CD4-positive, alpha-beta T cell treated with Interleukin-2 at 100 ng/mL for 4 hours (primary cell): ENCODE measurements at places on chromosomes 13 and 19.
A peak's percentile ranks its signal among the peaks of the same experiment; 100 is the strongest.

DNA sequence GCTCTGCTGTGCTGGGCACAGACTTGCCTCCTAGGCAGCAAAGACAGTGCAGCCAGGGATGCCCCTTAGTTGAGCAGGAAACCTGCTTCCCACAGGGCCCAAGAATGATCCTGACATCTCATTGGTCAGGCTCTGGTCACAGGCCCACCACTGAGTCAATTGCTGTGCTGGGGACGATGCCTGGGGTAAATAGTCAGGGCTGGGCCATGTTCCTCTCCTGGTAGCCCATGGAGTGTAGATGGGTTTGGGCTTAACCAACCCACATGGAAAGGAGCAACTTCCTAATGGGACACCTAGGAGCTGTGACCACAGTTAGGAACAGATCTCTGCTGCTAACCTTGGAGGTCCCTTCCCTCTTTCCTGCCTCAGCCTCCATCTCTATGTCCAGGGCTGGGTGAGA, 212.5 kb upstream of the ZNF536 start:
- no peak for DNase-seq

GRCh38 chr13:31945202-31945961, 86.2 kb upstream of the FRY start:
- no peak for DNase-seq

DNA sequence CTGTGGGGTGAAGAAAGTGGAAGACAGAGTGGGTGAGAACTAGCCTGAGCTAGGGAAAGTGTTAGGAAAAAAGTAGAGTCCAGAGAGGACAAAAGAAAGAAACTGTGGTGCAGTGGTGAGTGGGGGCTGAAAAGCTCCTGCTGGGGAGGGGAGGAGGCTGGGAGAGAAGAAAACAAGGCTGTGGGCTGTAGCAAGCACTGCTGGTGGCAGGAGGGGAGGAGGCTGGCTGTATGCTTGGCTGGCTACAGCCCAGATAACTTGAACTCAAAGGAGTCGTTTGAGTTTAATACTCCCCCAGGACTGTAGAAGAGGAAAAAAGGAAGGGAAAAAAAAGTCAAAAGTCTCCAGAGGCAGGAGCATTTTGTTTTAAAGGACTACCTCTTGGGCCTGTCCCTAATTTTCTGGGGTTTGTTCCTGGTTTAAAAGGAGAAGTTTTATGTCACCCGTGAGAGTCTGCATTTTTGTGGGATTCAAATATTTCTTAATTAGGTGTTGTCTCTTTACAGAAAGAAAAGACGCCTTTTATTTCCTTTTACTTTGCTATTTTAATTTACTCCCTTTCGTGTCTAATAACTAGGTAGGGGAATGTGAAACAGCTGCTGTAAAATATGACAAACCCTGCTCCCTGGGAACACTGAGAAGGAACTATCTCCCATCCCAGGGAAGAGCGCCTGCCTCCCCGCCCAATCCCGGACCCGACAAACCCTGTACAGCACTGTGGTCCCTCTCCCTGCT, 21.7 kb downstream of the ZIC5 start:
- no peak for DNase-seq

GRCh38 chr13:80164462-80164861, 176.5 kb downstream of the SPRY2 start:
- DNase-seq, result no peak

DNA sequence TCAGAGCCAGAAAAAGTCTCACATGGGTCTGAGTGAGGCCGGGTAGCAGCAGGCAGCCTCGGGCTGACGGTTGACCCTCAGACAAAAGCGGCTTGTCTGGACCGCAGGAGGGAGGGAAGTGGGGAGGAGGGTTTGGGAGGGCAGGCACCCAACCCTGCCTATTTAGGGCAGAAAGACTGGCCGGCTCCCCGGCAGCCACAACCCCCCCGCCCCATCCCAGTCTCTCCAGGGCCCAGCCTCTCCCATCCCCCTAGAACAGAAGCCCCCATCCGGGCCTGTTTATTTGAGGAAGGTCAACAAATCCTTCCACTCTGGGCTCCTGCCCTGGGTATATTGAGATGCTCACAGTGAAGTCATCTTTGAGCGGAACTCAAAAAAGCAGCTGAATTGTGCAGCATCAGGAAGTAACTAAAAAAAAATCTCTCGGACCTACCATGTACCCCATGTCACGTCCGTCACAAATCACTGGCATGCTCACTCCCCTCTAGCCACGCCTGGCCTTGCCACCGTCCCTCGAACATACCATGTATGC, 6.3 kb downstream of the DACT3 start:
- DNase-seq, result no peak

DNA sequence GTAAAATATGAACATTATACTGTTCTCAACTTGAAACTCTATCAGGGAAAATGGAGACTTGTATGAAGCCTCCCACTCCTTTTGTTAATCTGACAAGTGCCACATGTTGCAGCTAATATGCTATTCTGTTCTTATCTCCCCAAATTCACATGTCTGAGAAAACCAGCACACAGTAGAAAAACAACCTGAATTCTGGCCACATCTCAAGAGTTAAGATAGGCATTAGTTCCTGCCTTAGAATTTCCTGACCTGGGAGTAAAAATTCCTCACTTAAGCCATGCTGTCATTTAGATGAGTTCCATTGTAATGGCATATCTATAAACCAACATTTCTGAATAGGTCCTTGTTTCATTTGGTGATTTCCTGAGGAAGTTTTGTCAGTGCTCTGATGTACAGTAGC, 1098.5 kb downstream of the EFNB2 start:
- no peak for DNase-seq

DNA sequence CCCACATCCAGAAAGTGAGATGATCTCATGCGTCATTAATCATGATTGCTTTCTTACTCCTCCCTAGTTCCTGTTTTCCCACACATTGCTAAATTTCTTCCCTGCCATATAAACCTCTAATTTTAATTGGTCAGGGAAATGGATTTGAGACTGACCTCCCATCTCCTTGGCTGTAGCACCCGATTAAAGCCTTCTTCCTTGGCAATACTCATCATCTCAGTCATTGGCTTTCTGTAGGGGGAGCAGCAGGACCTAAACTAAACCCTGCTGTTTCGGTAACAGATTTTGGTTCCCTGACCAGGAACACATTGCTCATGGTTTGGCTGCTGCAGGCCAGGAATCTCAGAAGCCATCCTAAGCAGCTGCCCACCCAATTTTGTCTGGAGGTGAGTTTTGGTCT, 61.7 kb downstream of the SPRYD7 start:
- no peak for DNase-seq

DNA sequence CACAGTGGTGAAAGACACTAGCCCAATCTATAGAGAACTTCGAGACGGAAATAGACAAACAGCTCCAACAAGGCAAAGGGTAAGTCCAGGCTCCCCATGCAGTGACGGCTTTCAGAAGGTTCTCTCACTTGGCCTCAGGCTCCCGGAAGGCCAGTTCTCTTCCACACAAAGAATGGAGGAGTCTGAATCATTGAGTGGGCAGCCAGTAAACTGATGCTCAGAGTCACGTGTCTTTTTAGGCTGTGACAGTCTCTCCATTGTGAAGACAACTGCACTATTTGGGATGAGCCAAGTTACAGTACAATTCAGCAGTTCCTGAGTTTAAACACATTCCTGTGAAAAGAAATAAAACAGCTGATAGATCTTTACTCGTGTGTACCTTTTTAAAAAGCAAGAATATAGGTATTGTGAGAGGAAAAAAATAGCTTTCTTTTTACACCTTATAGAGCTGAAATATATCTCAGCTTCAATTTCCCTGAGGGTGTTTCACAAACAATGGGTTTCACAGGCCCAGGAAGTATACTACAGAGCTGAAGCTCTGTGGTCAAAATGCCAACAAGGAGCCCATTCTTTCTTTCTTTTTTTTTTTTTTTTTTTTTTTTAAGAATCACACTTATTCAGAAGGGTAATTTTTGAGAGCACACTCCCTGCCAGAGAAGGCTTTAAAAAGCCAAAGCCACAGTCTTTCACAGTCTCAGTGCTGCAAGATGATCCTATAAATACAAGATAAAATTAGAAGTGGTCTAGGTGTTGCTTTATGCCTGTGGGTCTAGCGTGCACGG, 135.1 kb downstream of the FREM2 start:
- no peak for DNase-seq

DNA sequence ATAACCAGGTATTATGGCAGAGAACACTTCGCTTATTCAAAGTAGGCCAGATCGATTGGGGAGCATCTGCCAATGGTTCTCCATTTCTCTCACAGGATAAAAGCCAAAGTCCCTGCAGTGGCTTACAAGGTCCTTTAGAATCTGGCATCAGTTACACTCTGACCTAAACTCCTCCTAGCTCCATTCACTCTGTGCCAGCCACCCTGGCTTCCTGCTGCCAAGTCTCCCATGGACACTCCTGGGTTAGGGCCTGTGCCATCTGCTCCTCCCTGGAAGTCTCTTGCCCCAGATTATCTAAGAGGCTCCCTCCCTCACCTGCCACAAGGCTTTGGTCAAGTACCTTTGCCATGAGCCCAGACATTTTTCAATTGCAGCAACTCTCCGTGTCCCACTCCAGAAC, 649.2 kb downstream of the DACH1 start:
- DNase-seq, result no peak

- no peak for DNase-seq
These were observed 1.7 kb upstream of the ZNF507 start for GRCh38 chr19:32343550-32344262.

DNA sequence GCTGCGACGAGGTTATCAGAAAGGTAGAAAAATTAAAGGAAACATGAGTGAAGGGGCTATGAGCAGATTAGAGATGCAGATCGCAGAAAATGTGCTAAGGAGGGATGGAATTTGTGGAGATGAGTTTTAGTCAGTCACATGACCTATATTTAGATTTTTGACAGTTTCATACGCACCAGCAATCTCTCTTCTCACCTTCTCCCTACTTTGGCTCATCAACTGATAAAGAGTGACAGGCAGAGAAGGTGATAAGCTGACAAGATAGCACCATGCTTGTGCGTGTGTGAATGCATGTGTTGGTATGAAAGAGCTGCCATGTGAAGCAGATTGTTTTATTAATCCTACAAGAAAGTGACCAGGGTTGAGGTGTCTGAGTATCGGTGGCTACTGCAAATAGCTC, 252.6 kb downstream of the RAP2A start:
- no peak for DNase-seq

- DNase-seq, result no peak
These were observed 543 bp downstream of the PSMC4 start for GRCh38 chr19:39971380-39972035.

DNA sequence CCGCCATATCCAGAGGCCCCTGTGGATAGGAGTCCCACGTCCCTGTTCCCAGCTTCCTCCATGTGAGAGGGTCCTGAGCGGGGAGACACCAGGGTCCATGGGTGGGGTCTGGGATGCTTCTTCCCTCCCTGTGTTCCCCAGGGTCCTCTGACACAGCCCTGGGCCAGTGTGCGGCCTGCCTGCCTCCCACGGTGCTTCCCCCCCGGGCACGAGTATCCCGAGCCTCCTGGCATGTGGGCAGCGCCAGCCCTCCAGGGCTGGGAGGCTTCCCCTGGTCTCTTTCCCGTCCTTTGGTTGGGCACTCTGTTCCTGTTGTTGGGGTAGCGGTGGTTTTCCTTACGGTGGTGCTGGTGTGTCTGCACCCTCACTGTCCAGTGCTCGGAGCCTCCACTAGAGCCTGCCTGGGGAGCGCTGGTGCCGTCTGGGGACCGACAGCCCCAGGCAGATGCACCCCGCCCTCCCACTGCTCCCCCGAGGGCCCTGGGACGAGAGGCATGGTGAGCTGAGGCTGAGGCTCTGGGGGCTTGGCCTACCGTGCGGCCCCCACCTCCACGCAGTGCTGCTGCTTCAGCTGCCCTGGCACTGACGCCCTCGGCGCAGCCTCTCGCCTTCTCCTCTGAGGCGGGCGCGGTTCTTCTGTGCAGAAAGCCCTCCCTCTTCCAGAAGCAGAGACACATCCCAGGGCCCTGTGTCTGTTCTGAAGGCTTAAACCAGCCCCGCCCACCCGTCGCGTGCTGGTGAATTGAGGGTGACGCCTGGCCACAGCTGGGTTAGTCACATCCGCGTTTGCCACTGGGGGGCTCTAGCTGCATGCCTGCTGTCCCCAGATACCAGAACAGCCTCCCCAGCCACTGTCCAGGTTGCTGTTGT, 27.9 kb downstream of the PLEKHJ1 start:
- peak; percentile 20 for DNase-seq

DNA sequence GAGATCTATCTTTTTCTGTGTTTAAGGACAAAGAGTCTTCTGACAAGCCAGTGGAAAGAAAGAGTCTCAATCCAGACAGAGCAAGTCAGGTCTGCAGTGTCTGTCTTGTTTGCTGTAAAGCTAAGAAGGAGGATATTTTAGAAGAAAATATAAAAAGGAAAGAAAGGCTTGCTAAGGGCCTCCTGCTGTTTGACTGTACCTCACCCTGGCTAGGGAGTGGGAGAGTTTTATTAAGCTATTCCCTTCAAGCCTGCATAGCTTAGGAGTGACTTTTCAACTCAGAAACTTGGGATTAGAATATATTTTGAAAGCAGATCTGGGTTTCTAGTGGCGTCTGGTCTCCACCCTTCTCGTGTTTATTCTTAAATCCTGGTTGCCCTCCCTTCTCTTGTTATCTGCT, 460.0 kb downstream of the COG6 start:
- no peak for DNase-seq

DNA sequence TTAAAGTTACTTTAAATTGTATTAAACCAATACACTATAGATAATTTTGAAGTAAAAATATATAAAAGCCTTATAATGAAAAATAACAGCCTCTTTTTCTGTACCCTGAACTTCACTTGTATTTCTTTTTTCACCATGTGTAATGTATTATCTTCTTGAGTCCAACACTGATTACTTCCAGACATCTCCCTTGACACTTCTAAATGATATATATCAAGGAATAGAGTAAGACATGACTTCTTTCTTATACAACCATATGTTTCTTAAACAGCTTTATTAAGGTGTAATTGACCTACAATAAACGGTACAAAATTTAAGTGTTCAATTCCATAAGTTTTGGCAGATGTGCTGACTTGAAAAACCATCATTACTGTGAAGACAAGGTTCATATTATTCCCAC, 531.9 kb downstream of the OLFM4 start:
- DNase-seq, result no peak

DNA sequence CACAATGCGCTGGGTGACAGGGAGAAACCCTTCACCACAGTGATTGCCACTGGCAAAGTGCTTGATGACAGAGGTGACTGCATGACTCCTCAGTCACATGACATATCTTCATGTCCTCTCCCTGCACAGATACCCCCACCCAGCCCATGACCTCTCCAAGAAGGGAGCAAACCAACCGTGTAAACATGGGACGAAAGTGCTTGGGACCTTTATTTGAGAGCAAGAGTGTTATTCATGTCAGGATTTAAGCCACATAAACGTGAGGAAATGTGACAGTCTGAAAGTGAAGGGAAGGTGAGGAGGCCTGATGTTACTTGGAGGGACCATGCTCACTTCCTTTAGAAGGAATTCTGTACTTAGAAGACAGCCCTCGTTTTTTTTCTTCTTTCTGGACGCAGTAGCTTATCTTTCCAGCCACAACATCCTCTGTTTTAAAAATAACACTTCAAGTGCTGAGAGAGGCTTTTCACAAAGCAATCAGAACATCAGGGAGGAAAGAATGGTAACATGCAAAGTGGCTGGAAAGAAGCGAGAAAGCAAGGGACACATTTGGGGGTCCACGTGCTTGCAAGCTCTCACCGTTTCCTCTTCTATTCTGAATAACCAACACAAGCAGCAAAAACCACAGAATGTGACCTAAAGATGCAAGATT, 35.6 kb downstream of the EPS15L1 start:
- DNase-seq, result no peak
